Naive thymus-derived CD4-positive, alpha-beta T cell (primary cell): ENCODE measurements at places on chromosomes 5 and 9. TPM values are rescaled to one million over a fixed set of nuclear protein-coding genes. Genes with fewer than 3 reads are reported as not detected.

The PLPPR1 gene
- polyA plus RNA-seq = not detected

The ITK gene
- polyA plus RNA-seq = 245 TPM

The DOCK2 gene
- polyA plus RNA-seq = 63.7 TPM

The SOX30 gene
- 0.25 TPM for polyA plus RNA-seq

The NDST1 gene
- polyA plus RNA-seq = 1.1 TPM

The TRAF2 gene
- 11.9 TPM for polyA plus RNA-seq

The MORN5 gene
- polyA plus RNA-seq = not detected

The KIF24 gene
- polyA plus RNA-seq = 0.19 TPM

The ZMAT2 gene
- 75.1 TPM for polyA plus RNA-seq

The TPPP gene
- polyA plus RNA-seq = 0.31 TPM

The MYMK gene
- not detected for polyA plus RNA-seq
